ENCODE measurements at places on chromosomes 4 and X. TPM values are rescaled to one million over a fixed set of nuclear protein-coding genes. Genes with fewer than 3 reads are reported as not detected.

MAOA gene
- 116 TPM for total RNA-seq

AR gene
- 18.2 TPM for total RNA-seq

VSIG4 gene
- 56.6 TPM for total RNA-seq

WAS gene
- 4.0 TPM for total RNA-seq

SPANXA2 gene
- not detected for total RNA-seq

ENPP6 gene
- not detected for total RNA-seq

RADX gene
- total RNA-seq = 0.97 TPM

HMX1 gene
- not detected for total RNA-seq

MTMR8 gene
- 0.51 TPM for total RNA-seq

SOX3 gene
- total RNA-seq = not detected

SATL1 gene
- total RNA-seq = not detected

LANCL3 gene
- 0.05 TPM for total RNA-seq

CCDC149 gene
- 10.8 TPM for total RNA-seq

FAM184B gene
- not detected for total RNA-seq

PLAC1 gene
- not detected for total RNA-seq

DTHD1 gene
- total RNA-seq = not detected

NDUFB11 gene
- 196 TPM for total RNA-seq

WFS1 gene
- 81.7 TPM for total RNA-seq

CT45A5 gene
- not detected for total RNA-seq

ADH1A gene
- total RNA-seq = 0.83 TPM

CXCL1 gene
- total RNA-seq = 0.81 TPM

- no peak for DNase-seq
Observed at GRCh38 chr4:139801895-139802294, 136.3 kb downstream of the MGST2 start.

DNA sequence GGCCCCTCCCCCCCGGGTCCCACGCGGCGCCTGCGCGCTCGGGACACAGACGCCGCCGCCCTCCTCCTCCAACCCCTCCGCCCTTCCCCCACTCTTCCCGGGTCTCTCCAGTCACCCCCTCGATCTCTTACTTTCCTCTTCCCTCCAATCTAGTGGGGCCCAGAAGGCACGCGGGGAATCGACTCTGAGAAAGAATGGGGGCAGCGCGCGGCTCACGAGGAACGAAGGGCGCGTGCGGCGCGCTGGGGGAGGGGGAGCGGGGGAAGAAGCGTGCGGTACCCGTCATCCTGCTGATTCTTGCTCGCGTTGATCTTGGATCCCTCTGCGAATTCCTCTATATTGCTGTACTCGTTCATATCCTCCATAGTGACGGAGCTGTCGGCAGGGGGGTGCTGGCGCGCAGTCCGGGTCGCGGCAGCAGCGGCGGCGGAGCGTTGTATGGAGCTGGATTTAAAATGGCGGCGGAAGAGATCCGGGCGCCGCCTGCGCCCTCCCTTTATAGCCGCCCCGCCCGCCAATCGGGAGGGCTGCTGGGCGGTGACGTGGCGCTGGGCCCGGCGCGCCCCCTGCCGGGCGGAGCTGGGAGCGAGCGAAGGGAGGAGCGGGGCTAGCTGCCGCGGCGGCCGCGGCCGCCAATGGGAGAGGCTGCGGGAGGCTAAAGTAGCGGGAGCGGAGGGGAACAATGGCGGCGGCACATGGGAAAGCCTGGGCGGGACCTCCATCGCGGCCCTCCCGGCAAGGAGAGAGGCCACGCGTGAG, 1.1 kb downstream of the HNRNPDL start:
- DNase-seq = peak; percentile 96

DNA sequence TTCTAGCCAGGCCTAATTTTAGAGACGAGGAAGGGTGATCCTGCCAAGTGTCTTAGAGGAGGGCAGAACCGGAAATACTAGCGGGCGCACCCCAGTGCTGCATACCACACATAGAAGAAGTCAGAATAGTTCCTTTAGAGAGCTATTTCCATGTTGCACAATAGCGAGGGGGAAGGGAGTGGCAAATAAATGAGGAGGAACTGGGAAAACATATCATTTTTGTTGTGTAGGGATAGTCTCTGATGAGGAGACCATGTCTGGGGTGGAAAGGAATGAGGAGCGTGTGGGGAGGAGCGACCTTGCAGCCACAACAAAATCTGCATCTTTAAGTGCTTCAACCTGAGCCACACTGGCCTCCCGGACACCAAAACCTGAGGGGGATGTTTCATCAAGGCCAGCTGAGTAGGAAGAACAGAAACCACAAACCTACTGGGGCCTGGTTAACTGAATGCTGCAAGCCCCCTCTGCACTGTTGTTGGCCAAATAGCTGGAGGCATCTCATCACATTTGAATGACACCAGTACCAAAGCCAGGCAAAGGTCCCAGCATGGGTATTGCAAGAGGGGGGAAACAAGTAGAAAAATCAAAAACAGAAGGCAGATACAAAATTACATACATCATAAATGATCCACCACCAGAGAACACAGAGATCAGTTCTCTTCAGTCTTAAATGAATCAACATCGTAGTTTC, 26.7 kb upstream of the C1QTNF7 start:
- peak; percentile 73 for DNase-seq

- no peak for DNase-seq
Observed at GRCh38 chr4:126583509-126583908, 1049.2 kb upstream of the INTU start.

GRCh38 chrX:153600032-153600373, 1.1 kb upstream of the CCNQ start:
- no peak for DNase-seq

- DNase-seq = no peak
Observed at GRCh38 chr4:157934151-157934550, 238.7 kb downstream of the GASK1B start.

DNA sequence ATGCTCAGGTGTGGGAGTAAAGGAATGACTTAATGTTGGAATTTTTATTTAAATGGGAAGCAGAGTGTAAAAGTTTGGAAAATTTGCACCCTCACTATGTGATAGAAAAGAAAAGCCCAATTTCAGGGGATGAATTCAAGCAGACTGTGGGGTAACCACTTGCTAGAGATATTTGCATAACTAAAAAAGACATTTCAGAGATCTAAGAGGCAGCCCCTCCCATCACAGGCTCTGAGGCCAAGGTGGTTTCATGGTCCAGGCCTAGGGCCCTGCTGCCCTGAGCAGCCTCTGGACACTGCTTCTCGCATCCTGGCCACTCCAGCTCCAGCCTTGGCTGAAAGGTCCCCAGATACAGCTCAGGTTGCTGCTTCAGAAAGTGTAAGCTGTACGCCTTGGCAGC, 5.9 kb upstream of the XPNPEP2 start:
- DNase-seq = no peak

DNA sequence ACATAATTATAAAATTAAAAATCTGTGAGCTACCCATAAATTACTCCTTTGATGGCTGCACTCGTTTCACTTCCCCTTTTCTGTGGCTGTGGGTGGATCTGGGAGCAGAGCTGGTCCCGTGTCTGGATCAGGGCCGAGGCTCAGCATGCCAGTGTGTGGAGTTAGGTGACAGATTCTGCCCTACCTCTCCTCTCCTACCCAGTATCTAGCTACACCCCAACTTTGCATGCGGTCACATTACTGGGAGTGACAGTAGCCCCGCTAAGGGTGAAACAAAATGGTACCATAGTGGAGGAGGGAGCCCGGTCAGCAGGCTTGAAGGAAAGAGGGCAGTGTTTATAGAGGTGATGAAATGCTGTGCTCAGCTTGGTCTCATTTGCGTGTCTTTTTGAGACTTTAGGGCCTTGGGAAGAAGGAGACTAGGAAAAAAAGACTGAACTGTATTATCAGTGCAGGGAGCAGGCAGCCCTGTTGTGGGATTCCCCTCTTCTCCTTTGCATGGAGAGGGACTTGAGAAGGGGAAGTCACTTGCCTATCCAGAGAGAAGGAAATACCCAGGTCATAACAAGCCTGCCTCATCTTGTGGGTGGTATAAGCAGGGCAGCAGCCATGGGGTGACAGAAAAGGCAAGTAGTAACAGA, 48.4 kb downstream of the ARHGAP10 start:
- DNase-seq = no peak

DNA sequence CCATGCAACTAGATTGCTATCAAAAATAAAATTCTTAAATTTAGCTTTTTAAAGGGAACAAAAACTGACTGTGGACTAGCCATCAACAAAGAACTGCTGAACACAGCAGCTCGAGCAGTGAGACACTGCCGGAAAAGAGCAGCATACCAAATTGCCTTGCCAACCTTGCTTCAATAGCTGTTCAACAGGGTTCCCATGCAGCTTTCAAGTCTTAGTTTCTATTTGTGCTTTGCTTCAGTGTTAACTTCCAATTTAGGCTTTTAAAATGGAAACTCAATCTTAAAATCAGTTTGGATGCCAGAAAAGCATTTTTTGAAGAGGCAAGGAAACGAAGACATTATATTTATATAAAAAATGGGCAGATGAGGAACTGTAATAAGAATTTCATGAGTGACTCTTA, 463.4 kb upstream of the MAGEB18 start:
- no peak for DNase-seq

GRCh38 chrX:150084496-150085229, 146.4 kb upstream of the EOLA2 start:
- no peak for DNase-seq

- DNase-seq = peak; percentile 49
Observed at GRCh38 chrX:13666836-13667235, 13.9 kb downstream of the TCEANC start.

DNA sequence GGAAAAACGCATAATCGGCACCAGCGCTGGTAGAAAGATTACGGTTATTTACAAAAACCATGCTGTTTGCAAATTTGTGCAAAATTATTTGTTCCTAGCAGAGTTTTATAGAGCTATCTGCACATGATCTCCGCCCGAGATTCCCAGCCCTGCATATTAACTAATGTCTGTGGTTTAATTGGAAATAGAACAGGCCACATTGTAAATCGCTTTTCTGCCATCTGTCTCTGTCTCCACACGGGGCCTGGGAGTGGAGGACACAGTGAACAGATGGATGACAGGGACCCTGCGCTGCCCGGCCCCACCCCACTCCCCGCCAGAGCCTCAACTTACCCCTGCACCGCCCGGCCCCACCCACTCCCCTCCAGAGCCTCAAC, 126.9 kb downstream of the FAM53A start:
- no peak for DNase-seq

GRCh38 chr4:178259566-178259965, 817.3 kb upstream of the AGA start:
- DNase-seq = no peak

GRCh38 chr4:78756776-78757175, 19.4 kb upstream of the BMP2K start:
- no peak for DNase-seq

GRCh38 chrX:45756557-45756956, 555.9 kb upstream of the DIPK2B start:
- no peak for DNase-seq

- no peak for DNase-seq
Observed at GRCh38 chr4:69056150-69056549, 40.1 kb upstream of the UGT2B7 start.

DNA sequence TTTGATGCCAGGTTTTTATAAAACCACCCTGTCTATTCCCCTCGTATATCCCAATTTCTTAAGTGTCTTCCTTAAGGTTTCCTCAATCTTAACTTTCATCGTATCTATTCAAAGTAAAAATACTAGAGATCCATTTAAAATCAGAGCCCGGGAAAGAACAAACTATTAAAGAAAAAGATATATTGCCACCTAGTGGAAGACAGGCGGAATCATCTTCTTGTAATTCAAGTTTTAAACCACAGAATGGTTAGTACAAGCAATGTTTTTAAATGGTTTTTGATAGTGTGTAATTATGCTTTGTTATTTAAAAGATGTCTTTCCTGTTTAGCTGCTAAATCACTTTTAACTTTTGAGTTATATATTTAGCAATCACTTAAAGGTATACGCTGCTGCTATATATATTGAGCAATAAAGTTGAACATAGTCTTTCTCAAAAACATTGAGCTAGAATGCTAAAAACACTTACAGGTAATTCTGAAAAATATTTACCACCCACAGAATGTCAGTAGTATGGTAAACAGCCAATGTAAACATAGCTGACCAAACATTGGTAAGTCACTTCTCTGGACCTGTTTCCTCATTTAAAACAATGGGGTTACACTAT, 18.2 kb downstream of the PRDM8 start:
- DNase-seq = no peak

DNA sequence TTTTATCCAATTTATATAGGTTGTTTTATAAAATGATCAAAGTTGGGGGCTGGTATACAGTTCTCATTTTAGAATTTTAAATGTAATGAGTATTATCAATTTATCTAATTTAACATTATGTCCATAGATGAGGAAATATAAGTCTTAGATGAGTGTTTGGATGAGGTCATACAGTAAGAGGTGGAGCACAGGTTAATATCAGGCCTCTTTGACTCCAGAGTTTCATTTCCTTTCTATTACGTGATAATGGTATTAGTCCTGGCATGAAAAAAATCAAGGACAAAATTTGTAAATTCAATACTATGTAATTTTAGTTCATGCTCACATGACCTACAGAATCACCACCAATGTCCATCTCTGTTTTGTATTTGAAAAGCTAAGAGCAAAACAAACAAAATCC, 269.8 kb downstream of the FSTL5 start:
- no peak for DNase-seq

Measured in Right ventricle myocardium superior (tissue), 1 donor.